ENCODE measurements at places on chromosomes 6 and 20. TPM values are rescaled to one million over a fixed set of nuclear protein-coding genes. Genes with fewer than 3 reads are reported as not detected.

DNA sequence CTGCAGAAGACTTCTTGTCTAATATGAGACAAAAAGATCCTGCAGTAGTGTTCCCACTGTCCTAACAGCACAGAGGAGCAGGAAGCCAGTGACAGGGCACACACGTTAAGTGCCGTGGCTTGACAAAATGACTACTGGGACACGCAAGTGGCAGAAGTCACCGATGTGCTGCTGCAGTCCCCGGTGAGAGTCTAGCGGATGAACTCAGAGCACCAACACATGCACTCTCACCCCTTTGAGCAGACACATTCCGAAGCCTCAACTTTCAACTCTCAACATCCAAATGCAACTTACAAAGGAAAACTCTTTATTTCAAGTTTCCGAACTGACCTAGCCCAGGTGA, 898 bp downstream of the LAMA4 start:
- DNase-seq = no peak

- no peak for DNase-seq
Measured at GRCh38 chr6:168009331-168009730, 11.9 kb downstream of the KIF25 start.

DNA sequence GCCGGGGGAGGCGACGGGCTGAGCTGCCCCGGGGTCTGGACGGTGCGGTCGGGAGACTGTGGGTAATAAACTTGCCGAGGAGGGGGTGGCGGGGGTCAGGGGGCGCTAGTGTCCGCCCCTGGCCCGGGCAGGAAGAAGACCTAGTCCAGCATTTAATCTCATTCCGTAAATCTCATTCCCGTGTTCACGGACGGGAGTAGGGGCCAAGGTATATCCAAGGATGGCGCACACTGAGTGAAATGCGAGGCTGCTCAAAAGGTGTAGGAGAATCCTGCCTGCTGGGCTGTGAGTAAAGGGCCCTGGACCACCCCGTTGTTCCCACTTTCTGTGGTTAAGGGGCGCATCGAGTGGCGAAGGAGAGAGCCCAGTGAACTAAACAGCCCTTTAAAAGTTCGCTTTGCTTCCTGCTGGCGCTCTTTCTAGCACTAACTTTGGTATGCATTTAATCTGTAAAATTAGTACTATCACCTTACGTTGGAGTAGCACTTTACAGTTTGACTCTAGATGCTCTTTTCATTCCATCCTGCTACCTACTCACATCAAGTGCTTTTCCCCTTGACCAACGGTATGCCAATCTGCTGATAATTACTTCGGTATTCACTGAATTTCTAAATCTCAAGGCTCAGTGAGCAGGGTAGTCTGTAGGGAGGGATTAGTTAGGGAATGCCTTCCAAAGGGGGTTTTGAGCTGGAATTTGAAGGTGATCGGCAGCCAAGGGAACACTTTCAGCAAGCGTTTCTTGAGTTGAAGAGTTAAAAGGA, 730 bp downstream of the PARD6B start:
- no peak for DNase-seq

- no peak for DNase-seq
Measured at GRCh38 chr6:163487606-163488005, 73.1 kb downstream of the QKI start.

DNA sequence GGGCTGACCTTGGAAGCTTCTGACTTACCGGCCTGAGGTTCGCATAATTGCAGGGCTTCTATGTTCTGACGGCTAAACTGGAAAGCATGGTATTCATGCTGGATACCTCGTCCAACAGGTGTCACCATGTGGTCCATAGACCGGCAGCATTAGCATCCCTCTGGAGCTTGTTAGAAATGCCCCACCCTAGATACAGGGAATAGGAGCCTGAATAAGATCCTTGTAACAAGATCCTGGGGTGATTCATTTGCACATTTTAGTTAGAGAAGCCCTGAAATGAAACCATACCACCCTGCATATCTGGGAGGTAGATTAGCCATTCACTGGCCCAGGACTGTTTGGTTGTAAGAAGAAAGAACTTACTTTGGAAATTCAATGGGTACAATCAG, 77.7 kb downstream of the TMEM170B start:
- no peak for DNase-seq

GRCh38 chr6:98586163-98586562, 248.2 kb upstream of the POU3F2 start:
- DNase-seq = no peak

HLA-DQB2 gene
- 5.4 TPM for total RNA-seq

C6orf141 gene
- total RNA-seq = not detected

IPCEF1 gene
- 160 TPM for total RNA-seq

NCOA7 gene
- 41.9 TPM for total RNA-seq

MICB gene
- 22.0 TPM for total RNA-seq

NRSN1 gene
- total RNA-seq = not detected

EYA2 gene
- total RNA-seq = not detected

IRF4 gene
- 71.3 TPM for total RNA-seq

SNAP91 gene
- not detected for total RNA-seq

STK35 gene
- total RNA-seq = 15.7 TPM

LRRC73 gene
- total RNA-seq = 0.30 TPM

COL9A3 gene
- not detected for total RNA-seq
